Natural killer cell (primary cell): ENCODE measurements at places on chromosomes 1 and 21. TPM values are rescaled to one million over a fixed set of nuclear protein-coding genes. Genes with fewer than 3 reads are reported as not detected.

The PDZK1 gene
- total RNA-seq = 1.4 TPM

The OR6K3 gene
- not detected for total RNA-seq

The ELK4 gene
- total RNA-seq = 107 TPM

The AGMAT gene
- total RNA-seq = 0.66 TPM

The KRTAP12-2 gene
- not detected for total RNA-seq
